Stimulated activated CD4-positive, alpha-beta T cell treated with anti-CD3 and anti-CD28 coated beads, Interleukin-1b, Interleukin-23, amount 100 ng/mL, for 1 hour (primary cell): ENCODE measurements at places on chromosomes 7 and 10.

GRCh38 chr10:129705676-129706075, 238.6 kb downstream of the MGMT start:
- DNase-seq, result no peak

GRCh38 chr10:28719789-28720436, 42.6 kb downstream of the BAMBI start:
- no peak for DNase-seq

DNA sequence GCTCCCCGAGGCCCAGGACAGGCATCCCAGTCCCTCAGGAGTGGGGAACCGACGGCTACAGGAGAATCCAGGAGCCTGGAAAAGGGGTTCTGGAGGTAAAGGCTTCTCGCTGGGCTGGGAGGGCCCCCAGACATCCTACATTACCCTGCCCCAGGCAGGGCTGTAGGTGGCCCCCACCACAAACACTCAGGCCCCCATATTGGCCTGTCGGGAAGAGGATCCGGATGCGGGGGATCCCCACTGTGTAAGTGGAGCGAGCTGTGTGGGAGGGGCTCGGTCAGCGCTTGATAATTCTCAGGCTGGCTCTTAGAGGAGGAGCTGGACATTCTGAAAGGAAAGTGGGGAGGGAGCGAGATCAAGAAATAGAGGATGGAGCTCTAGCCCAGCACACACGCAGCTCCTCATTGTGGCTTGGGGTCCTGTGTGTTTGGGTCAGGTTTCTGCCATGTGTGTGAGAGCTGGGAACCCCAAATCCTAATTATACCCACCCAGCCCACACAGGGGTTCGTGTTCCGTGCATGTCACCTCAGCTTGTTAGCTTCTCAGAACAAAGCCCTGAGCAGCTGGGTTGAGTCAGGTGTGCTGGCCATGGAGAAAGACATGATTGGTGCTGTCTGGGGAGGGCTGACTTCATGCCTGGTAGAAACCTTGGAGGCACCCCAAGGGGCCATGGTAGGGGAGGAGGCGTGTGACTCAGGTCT, 49.4 kb downstream of the ZNF467 start:
- DNase-seq, result no peak

GRCh38 chr7:32037650-32038198, 32.5 kb downstream of the PDE1C start:
- DNase-seq, result no peak

DNA sequence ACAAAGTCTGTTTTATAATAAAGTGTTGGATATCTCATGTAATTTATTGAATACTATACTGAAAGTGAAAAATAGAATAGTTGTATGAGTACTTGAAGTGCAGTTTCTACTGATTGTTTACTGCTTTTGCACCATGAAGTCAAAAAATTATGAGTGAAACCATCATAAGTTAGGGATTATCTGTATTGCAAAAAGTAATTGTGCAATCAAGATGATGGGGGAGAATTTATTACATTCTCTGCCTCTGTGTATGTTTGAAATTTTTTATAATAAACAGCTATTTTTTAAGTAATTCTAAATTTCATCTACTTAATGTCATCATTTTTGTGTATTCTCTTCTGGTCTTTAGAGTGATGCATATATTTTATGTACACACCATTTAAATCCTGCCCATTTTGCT, 47.2 kb upstream of the TMEM273 start:
- DNase-seq, result no peak
